ENCODE measurements at places on chromosomes 5 and 9.

GRCh38 chr5:143889986-143890385, 78.0 kb downstream of the HMHB1 start:
- DNase-seq = no peak

DNA sequence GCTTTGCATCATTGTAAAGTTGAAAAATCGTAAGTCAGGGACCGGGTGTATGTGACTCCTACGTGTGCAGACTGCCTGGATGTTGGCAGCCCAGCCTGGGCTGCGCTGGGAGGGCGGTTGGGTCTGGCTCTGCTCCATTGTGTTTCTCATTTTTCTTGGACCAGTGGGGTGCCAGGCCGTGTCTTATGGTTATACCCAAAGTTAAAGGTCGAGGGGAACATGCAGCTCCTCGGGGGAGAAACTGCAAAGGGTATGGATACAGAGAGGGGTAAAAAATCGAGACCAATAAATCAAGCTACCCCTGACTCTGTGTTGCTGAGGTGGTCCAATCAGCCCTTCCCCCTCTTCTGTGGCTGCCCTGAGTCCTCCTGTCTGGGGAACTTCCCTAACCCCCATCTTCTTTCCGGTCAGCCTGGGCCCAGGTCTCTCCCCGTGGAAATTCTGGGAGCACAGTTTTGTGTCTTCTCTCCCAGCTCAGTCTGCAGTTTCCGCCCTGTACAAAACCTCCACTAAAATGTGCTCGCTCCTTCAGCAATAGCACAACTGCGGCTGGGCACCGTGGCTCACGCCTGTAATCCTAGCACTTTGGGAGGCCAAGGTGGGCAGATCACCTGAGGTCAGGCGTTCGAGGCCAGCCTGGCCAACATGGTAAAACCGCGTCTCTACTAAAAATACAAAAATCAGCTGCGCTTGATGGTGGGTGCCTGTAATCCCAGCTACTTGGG, 34.1 kb upstream of the UNC5A start:
- DNase-seq = no peak

GRCh38 chr5:88724201-88724600, 158.8 kb downstream of the MEF2C start:
- no peak for DNase-seq

DNA sequence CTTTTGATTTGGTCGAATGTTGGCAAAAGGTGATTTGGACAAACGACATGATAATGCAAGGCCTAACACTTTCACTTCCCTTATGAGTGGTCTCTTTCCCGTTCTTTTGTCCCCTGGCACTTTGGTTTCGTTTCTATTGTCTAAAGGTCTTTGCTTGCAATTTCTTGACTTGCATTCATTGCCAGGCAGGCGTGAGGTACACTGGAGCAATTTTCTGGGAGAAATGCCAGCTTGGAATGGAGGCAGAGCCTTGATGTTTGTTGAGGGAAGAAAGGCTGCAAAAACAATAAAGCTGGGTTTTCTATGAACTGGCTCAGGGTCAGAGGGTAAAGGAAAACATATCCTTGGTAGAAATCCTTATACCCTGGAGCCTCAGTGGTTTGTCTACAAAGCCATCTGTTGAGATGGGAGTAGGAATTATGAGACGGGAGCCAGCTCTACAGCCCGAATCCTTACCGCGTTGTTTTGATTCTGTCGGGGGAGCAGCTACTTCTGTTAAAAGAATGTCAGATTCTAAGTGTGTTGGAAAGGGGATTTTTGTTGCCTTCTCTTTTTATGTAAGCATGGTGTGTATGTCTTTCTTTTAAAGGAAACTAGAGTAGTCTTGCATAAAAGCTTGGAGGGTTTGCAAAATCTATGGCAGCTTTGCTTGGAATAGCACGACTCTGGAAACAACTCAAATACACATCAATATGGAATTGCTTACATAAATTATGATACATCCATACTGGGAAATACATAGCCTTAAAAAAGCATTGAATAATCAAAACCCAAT, 158.9 kb downstream of the RMI1 start:
- no peak for DNase-seq

- DNase-seq = no peak
These were observed 32.6 kb downstream of the ECPAS start for GRCh38 chr9:111451570-111451969.

GRCh38 chr9:18692268-18692667, 218.3 kb downstream of the ADAMTSL1 start:
- no peak for DNase-seq

- DNase-seq = no peak
These were observed 183.9 kb upstream of the PPP1R26 start for GRCh38 chr9:135295551-135296300.
